Stimulated activated CD4-positive, alpha-beta T cell treated with anti-CD3 and anti-CD28 coated beads, Interleukin-2, amount 100 ng/mL, for 4 hours (primary cell): ENCODE measurements at places on chromosomes 4 and X.

- no peak for DNase-seq
Observed at GRCh38 chr4:1370321-1371124, 23.5 kb downstream of the UVSSA start.

DNA sequence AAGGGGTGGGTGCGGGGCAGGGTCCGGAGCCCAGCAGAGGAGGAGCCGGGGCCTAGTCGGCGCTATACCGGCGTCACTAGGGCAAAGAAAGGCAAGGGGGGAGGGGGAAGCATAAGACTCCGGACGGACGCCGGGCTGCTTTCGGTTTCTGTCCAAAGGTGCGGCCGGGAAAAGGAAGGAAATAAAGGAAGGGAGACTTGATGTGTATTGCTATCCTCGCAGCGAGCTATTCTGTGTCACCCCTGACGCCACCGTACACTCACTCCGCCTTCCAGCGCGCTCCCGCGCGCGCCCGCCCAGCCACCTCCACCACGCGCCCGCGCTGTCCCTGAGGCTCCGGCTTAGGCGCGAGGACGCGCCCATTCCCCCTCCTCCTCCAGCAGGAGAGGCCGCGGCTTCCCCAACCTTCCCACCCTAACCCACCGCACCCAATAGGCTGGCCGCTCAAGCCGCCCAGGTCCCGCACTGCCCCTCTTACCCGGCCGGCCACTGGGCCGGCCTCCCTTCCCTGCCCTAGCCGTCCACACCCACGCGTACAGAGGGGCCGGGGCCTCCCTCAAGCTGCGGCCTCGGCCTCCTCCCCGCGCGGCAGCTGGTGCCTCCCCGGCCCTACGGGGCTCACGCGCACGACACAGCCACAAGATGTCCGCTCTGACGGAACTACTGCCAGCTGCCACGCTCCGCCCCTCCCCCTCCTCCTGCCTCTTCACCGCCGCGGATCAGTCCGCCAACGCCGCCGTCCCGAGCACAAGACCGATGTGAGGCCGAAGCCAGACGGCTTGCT lies at the start of gene UBE2D3:
UBE2D3 (minus strand) TSS at position 662 of the 784 bp plus-strand sequence. CDS start 1,043 bp downstream, outside the sequence.
- DNase-seq = peak; percentile 91

GRCh38 chr4:72984351-72984750 lies 85.2 kb downstream of the COX18 start:
- no peak for DNase-seq

DNA sequence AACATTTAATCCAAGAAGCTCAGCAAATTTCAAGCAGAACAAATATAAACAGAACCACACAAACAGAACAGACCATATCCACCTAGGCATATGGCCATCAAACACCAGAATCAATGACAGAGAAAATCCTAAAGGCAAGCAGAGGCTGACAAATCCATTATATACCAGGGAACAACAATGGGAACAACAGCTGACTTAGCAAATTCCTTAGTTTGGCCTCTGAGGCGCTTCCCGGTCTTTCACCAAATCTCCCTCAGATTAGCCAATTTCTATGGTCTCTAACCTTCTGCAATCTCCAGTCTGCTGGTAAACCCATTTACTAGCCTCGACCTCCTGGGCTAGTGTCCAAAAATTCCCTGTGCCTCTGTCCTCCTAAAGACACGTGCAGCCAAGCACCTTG lies 59.2 kb downstream of the GPR143 start:
- DNase-seq = no peak

GRCh38 chr4:175776217-175776616 lies 35.8 kb downstream of the GPM6A start:
- DNase-seq = no peak

GRCh38 chrX:135437867-135438733 lies 16.4 kb downstream of the SMIM10L2A start:
- DNase-seq = no peak

DNA sequence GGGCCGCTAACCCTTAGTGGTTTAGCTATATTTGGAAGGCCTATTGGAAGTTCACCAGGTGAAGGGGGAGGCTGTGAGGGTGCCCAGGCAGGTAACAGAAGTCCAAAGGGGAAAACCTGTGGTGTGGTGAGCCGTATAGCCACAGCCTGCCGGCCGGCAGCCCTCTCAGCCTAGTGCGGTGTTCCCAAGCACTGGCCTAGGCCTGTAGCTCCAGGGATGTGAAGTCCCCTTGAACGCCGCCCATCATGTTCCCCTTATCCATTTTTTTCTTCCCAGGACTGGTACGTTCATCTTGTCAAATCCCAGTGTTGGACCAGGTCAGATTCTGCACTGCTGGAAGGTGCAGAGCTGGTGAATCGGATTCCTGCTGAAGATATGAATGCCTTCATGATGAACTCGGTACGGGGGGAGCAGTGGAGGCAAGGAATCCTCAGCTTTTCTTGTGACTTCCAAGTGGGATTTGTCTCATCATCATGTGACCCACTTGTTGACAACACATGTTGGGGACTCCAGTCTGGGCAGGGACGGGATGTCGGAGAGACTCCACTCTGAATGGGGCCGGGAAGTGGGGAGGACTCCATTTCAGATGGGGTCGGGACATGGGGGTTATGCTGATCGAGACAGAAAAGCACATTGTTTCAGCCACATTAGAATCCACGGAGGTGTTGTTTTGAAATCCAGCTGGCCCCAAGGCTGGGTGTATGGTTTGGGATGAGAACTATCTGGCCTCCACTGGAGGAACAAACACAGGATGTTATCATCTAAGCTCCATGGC lies 39.2 kb upstream of the MSANTD1 start:
- DNase-seq = no peak

DNA sequence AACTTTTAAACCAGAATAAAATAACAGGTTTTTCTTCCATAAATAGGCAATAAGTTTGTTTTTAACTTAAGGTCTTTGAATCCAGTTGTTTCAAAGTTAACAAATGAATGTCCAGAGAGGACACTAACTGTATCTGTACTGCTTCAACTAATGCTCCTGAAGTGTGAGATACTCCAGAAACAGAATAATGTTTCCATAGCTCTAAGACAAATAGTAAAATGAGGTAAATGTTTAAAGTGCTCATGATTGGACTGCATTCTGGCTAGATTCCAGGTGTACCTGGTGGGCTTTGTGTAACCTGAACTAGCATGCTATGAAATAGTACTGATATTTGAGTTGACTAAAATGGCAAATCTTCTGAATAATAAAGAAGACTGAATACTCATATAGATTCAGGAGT lies 51.7 kb downstream of the METTL14 start:
- no peak for DNase-seq

GRCh38 chrX:129549124-129549523 lies 9.1 kb downstream of the OCRL start:
- no peak for DNase-seq

- no peak for DNase-seq
Observed at GRCh38 chr4:108885211-108885610, 122.4 kb upstream of the ETNPPL start.

DNA sequence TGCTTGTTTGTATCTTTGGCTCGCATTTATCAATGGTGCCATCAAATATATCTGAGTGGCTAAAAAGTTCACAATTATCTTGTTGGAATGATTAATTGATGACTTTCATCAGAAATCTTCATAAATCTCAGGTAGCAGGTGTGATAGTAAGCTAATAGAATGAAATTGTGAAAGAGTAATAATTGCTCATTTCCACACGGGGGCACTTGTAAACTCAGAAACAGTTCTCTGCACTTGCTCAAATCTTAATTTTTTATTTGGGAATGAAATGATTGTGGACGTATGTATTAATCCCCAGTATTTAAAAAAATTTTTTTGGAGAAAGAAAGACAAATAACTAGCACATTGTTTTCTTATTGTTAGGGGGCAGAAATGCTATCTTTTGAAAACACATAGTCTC lies 132.8 kb downstream of the DTHD1 start:
- no peak for DNase-seq

GRCh38 chr4:104630272-104630671 lies 135.6 kb upstream of the CXXC4 start:
- no peak for DNase-seq

- DNase-seq = no peak
Observed at GRCh38 chr4:40702137-40702799, 47.5 kb upstream of the NSUN7 start.

DNA sequence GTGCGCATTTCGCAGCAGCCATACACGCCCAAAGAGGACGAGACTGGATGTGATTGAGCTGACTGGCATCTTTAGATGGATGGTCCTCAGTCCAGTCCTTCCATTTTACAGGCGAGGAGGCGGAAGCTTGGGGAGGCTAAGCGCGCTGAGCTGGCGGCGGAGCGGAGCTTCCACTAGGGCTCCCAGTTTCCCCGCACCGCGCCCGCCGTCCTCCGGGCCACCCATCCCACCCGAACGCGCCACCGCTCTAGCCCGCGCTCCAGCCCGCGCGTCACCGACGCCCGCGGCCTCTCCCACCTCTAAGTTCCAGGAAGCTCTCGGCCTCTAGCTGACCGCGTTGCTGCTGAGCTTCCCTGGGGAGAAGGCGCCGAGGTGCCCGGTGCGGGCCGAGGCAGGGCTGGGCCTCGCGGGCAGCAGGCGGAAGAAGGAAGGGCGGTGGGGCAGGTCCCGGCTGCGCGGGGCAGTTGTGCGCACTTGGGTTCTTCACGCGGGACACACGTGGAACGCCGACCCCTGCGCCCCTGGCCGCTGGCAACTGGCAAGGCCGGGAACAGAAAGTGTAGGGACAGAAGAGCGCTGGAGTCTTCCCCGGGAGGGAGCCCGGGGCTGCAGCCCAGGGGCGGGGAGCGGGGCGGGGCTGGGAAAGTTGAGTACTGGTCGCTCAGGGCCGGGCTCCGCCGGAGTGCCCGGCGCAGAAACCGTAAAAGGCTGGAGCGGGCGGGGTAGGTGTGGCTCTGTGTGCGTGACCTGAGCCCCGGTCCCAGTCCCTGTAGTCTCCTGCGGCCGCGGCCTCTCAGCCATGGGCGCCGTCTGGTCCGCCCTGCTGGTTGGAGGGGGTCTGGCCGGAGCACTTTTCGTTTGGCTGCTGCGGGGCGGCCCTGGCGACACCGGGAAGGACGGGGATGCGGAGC lies at the start of gene STBD1:
STBD1 (plus strand) TSS at position 763 of the 911 bp plus-strand sequence; CDS start at position 800, 37 bp downstream.
- DNase-seq = no peak

DNA sequence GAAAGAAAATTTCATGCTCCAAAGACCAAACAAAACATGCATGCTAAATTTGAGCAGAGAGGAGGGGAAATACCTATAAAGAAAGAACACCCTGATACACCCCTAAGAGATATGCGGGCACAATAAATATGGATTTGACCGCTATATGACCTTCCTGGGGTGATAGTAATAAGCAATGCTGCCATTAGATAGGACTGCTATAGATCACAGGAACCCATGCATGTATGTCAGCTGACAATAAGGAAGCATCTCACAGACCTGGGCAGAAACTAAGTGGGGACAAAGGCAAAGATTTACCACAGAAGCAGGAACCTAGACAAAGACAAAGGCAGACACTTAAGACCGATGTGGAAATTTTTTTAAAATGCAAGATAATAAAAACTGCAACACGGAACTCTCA lies 21.3 kb downstream of the ZNF721 start:
- DNase-seq = no peak

- no peak for DNase-seq
Observed at GRCh38 chr4:3369781-3370674, 71.7 kb upstream of the HGFAC start.

- no peak for DNase-seq
Observed at GRCh38 chr4:40455340-40455902, 120.3 kb downstream of the CHRNA9 start.

DNA sequence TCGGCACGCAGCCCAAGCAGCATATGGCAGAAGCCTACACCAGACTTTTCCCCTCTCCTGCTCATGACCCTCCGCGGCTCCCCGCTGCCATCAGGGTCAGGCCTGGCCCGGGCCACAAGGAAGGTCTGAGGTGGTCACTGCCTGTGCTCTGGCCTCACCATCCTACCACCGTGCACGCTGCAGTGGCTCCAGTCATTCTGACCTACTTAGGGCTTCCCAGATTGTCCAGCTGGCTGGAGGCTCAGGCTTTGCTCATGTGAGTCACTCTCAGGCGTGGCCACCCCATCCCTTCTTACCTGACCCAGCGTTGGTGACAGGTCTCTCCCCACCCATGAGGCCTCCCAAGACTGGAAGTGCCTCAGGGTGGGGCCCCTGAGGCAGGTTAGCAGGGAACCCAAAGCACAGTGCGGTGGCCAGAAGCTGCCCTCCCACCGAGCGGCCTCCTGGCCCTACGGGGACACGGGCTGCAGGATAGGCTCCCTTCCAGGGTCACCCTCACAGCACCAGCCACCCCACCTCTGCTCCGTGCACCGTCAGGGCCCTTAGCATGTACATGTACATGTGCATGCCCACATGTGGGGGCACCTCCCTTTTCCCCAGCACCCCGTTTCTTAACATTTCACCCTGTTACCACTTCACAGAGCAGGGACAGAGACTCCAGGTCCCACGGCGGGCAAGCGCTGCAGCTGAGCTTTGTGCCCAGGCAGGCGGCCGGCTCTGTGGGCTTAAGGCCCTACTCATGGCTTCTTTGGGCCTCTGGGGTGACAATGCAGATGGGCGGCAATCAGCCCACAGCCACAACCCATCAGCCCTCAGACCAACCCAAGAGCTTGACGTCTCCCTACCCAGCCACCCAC lies 2.2 kb downstream of the TREX2 start:
- DNase-seq = no peak

DNA sequence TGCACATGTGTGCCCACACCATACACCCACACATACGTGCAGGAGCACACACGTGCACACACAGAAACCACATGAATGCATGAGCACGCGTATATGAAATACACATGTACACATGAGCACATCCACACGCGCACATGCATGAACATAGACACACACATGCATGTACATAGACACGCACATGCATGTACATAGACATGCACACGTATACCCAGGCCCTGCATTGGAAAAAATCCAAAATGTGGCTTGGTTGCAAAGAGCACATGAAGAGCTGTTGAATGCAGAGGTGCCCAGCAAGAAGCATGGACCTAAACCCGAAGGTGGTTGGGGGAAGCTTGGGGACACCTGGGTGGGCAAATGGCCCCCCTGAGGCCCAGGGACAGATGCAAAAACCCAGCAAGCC lies 18.5 kb downstream of the CD99 start:
- DNase-seq = no peak

DNA sequence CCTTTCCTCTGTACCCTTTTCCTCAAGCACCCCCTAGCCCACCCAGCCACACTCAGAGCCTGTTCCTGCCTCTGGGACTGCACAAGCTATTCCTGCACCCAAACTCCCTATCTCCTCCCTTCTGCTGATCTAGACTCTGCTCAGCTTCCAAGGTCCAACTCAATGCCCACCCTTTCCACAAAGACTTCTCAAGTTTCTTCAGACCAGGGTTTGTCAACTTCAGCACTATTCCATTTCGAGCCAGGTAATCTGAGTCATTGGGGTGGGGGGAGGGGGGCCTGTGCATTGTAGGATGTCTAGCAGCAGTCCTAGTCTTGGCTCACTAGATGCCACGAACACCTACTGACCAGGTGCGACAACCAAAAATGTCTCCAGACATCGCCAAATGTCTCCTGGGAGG lies 37.3 kb downstream of the PHKA2 start:
- DNase-seq = no peak
